Stimulated activated CD4-positive, alpha-beta T cell treated with anti-CD3 and anti-CD28 coated beads, Interleukin-1b, Interleukin-23, amount 100 ng/mL, for 1 hour (primary cell): ENCODE measurements at places on chromosomes 6 and 20.

GRCh38 chr20:48703511-48704219, 124.1 kb downstream of the PREX1 start:
- no peak for DNase-seq

GRCh38 chr6:31663961-31664789, 622 bp downstream of the GPANK1 start:
- no peak for DNase-seq

GRCh38 chr6:121838842-121839241, 403.4 kb downstream of the GJA1 start:
- no peak for DNase-seq

GRCh38 chr6:14207448-14207847, 89.9 kb downstream of the CD83 start:
- no peak for DNase-seq

DNA sequence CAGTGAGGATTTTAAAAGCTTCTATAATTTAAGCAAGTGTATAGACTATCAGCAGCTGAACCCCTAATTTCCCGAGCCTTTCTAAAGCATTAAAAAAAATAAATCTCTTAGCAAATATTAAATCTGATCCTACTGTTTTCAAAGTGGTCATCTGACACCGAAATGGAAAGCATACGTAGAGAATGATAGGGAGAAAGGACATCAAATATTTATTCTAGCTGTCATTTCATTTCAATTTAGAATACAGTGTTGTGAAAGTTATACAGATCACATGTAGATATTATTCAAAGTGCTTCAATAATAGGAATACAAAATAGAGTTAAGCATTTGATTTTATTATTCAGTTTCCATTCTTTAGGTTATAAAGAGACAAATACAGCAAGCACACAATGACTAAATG, 61.9 kb upstream of the PKIB start:
- no peak for DNase-seq

DNA sequence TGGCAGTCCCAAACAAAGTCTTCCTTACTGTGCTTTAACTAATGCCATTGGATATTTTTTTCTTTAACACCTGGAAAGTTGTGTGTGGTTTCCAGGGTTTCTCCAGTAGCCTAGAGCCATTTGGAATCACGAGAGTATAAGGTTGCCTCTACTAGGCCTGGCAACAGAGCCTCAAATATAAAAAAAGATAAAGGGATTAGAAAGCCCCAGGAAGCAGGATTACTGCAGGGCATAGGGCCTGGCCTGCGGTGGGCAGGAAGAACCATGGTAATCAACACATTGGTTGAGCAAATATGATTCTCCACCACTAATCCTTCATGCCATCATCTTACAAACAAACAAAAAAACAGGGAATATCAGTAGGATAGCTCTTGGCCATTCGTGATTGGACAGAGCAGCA, 177.8 kb upstream of the GGTLC1 start:
- DNase-seq: no peak

GRCh38 chr6:100833972-100834574, 47.1 kb downstream of the ASCC3 start:
- DNase-seq: no peak

- DNase-seq: no peak
These were observed 163.9 kb downstream of the SCP2D1 start for GRCh38 chr20:18977441-18977840.
